NCI-H460 (cell line): ENCODE measurements at places on chromosomes 1 and 21.

DNA sequence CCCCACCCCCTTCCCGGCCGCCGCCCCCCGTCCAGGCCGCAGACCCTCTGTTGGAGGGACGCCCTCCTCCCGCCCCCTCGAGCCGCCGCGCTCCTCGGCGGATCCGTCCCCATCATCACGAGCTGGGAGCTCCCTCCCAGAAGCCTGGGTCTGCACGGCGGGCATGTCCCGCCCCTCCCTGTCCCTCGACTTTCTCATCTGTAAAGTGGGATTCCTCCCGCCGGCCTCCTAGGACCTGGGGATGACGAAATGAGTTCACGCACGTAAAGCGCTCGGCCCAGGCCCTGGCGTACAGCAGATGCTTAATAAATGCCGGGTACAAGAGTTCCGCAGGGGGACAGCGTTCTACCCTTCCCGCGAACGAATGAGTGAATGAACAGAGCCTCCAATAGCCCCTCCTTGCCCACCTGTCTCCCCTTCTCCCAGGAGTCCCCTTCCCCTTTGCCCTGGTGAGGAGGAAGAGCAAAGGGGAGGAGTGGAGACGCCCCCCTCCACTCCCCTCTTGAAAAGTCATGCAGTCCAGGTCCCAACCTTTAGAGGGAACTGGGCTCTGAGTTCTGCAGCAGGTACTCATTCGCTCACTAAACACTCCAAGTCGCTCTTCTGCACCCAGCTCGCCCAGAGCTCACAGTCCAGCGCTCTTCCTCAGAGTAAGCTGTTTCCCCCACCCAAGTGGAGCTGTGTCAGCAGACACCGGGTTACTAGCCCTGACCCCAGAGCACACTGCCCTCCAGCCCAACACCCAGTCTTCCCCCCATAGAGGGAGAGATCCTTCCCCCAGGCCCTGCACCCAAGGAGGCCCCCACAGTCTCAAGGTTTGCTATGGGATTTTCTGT is 16.8 kb downstream of the RAP1GAP start:
- DNase-seq, result no peak

GRCh38 chr1:29264773-29265389 is 28.6 kb downstream of the PTPRU start:
- no peak for DNase-seq

DNA sequence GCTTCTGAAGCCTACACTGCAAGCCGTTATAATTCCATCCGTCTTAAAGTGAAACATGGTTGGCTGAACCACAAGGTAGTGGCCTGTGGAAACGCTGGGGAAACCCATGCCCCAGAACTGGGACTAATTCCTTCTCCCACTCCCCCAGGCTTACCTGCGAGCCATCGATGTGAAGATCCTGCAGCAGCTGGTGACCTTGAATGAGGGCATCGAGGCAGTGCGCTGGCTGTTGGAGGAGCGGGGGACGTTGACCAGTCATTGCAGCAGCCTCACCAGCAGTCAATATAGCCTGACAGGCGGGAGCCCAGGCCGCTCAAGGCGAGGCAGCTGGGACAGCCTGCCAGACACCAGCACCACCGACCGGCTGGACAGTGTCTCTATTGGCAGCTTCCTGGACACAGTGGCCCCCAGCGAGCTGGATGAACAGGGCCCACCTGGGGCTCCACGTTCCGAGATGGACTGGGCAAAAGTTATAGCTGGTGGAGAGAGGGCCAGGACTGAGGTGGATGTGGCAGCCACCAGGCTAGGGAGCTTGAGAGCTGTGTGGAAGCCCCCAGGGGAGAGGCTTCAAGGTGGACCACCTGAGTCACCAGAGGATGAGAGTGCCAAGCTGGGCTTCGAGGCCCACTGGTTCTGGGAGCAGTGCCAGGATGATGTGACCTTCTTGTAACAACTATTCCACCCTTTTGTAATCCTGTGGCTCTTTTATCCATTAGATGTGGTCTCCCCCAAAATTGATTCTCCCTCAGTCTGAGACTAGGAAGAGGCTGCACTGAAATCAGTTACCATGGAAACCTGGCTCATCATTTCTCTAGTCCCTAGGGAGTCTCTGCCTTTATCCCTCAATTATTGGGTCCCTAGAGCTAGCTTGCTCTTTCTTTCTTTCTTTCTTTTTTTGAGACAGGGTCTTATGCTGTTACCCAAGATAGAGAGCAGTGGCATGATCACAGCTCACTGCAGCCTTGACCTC is 16.7 kb downstream of the LURAP1 start:
- DNase-seq, result no peak

DNA sequence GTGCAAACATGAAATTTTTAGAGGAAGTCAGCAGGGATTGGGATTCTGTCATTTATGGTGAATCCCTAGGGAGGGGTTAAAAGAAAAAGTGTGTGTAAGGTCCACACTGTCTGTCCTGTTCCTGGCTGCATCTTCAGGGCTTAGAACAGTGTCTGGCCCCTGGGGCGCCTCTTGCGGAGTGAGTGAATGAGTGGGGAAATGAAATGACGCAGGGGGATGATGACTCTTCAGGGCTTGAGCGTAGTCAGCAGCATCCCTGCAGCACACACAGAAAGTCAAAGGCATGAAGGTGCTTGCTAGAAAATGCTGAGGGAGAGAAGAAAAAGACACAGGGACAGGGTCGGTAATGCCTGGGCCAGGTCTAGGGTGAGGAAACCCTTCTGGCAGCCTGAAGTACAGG is 57.8 kb downstream of the PGBD5 start:
- no peak for DNase-seq

- no peak for DNase-seq
These were observed 22.2 kb upstream of the KIF1B start for GRCh38 chr1:10188133-10188650.

- no peak for DNase-seq
These were observed 91.3 kb downstream of the CATSPERE start for GRCh38 chr1:244552336-244552735.

DNA sequence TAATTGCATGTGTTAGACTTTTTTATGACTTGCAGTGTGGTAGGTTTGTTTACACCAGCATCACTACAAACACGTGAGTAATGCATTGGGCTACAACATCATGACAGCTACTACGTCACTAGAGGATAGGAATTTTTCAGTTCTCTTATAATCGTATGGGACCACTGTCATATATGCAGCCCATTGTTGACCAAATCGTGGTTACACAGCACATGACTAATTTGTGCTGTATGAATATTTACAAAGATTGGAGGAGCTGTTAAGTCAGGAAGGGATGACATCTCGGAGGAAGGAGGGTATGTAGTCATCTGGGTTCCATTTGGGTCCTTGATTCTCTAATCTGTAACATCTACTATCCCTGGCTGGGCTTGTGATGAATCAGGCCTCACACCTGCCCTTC is 270.9 kb downstream of the TNR start:
- DNase-seq, result no peak

GRCh38 chr1:44355582-44356305 is 687 bp upstream of the ERI3 start:
- DNase-seq, result no peak

DNA sequence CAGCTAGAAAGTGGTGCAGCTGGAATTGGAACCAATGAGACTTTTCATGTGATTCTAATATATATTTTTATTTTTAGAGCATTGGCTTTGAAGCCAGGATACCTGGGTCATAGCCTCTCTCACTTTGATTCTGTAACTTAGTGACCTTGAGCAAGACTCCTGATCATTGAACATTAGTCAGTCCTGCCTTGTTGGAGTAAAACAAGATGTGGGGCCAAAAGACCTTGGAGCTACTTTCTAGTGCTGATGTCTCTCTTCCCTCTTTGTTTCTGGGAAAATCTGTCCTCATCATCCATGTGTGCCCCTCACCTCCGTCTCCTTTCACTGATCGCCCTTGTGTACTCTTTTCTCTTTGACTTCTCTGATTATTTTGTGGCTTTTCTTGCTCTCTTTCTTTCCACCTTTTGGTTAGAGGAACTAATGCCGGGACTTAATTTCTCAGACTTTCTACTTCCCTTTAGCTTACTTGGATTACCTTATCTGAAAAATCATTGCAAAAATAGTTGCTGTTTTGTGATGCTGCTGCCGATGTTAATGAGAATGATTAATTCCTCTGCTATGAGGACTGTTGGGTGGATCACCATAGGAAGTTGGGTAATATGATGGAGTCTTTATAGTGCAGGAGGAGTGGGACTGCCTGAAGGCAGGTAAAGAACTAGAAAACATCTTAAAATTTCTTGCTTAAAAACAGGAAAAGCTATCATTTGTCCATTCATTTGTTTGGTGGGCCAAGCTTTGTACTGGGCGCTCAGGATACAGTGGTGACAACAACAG is 72.0 kb downstream of the NOS1AP start:
- DNase-seq, result no peak

DNA sequence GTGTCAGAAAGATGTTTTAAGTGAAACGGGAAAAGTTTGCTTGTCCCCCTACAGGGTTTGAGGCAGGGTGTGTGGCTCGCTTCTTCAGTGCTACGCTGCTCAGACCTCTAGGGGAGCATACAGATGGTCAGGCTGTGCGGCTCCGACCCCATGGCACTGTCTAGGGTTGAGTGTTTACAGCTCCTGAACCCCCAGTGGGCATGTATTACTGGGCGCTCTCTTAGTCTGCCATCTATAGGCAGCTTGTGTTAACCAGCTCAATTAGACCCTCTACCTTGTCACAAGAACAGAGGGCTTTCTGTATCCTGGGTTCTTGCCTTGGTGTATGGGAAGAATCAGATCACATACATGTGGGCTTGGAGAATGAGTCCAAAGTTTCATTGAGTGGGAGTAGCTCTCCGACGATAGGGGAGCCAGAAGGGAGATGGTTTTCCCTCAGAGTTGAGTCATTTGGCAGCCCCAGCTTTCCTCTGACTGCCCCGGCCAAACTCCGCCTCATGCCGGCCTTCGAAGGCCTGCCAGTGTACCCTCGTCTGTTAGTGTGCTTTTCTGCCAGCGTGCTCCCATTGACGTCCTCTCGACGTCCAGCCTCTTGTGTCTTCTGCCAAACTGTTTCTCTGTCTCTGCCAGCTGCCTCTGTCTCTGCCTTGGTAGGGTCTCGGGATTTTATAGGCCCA is 38.6 kb upstream of the ADGRL4 start:
- DNase-seq, result peak; percentile 80

- DNase-seq, result no peak
These were observed 8.6 kb downstream of the COL6A1 start for GRCh38 chr21:45990049-45990711.

DNA sequence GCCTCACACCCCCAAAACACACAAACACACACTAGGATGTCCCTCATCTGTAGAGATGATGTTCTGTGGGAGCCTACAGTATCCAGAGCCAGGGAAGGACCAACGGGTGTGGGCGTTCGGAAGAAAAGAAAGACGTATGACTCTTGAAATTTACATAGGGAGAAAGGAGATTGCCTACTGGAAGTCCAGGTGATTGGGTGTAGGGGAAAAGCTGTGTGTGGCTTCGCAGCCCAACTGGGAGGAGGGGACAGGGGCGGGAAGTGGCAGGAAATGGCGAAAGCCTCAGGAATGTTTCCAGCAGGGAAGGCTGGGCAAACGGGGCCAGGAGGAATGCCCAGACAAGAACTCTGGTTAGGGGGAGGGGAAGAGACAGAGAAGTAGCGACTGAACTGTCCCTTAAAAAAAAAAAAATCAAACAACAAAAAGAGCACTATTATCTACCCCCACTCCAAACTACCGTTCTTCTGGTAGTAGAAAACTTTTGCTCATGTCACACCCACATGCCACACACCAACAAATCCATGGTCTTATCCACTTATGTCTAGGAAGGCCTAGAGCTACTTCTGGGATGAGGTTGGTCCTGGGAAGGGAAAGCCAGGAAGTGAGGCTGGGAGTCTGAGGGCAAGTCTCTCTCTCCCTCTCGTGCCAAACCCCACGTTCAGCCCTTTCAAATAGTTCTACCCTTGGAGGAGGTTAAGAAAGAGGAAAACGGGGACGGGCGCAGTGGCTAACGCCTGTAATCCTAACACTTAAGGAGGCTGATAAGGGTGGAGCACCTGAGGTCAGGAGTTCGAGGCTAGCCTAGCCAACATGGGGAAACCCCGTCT is 1.8 kb upstream of the CKS1B start:
- peak; percentile 99 for DNase-seq
